ENCODE measurements at places on chromosomes 3 and 15. TPM values are rescaled to one million over a fixed set of nuclear protein-coding genes. Genes with fewer than 3 reads are reported as not detected.

The ZNF385D gene
- 1.9 TPM for total RNA-seq

The ATP8B4 gene
- 2.7 TPM for total RNA-seq

The TNNC1 gene
- total RNA-seq = 0.67 TPM

The CNTN4 gene
- total RNA-seq = 5.1 TPM

The ACKR2 gene
- total RNA-seq = not detected

The MYZAP gene
- total RNA-seq = not detected
